Stimulated activated CD8-positive, alpha-beta memory T cell treated with anti-CD3 and anti-CD28 coated beads, Interleukin-15, amount 100 ng/mL, for 4 hours (primary cell): ENCODE measurements at places on chromosomes 7 and 10.

DNA sequence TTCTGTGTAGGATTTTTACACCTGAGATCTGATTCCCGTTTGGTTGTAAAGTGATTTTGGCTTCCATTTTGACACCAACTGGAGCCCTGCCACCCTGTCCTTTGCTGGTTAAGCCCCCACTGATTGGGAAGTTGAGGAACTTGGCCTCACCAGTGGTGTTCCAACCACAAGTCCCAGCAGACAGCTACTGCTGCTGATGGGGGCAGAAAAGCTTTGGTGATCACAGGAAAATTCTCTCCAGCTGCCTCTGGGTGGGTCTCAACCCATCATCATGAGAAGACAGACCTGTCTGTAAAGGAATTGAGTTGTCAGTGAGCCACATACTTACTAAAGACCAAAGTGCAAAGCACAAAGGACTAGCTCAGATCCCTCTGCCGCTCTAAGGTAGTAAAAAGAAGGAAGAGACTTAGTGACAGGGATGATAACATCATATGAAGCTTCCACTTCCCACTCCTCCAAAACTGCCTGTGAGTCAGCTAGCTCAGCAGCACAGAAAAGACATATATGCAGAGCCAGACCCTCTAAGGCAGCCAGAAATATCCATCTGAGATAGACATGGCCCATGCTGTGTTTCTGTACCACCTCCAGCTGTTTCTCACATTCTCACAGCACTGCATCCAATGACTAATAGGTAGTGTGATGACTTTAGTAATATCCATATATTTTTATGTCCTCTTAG, 22.4 kb upstream of the LRRC17 start:
- DNase-seq = no peak

GRCh38 chr7:26398756-26399509, 107.3 kb downstream of the SNX10 start:
- DNase-seq = no peak

DNA sequence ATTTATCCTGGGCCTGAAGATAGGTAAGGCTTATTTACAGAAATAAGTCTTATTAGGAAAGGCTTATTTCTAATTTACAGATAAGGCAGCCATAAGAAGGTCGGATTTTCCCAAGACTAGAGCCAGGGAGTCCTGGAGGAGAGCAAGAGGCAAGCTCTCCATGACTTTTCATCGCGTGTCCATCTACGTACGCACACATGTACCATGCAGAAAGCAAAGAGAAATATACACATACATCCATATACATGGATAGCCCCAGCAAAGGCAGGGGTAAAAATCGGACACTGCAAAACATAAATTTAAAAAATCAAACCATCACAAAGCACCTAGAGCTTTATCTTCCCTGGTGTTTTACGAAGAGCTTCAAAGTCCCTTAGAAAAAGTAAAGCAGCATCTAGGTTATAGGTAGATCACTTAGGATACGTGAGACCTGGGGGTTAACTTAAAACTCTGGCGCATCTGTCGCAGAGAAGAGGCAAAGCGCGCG, 25.8 kb upstream of the ZRANB1 start:
- no peak for DNase-seq

DNA sequence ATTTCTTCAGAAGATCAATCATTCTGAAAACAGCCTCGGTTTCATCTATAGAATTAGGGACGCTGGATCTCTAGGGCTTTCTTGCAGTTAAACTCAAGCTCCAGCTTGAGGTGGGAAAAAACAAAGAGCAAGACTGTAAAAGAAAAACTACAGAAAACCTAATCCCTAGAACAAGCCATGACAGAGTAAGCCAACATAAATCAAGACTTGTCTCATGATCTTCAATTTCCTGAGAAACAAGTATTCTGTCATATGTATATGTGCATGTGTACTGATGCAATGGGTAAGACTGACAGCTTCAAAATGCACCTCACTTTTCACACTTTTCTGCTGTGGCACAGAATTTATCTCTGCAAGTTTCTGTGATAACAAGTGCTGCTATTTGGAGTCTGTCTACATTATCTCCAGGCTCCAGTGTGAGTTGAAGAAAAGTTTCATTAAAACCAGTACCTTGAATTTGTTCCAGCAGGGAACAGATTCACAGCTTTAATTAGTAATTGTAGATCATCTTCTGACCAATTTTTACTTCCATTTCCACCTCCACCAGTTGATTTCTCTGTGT, 19.2 kb downstream of the PMPCB start:
- DNase-seq = no peak

- DNase-seq = peak; percentile 16
Observed at GRCh38 chr7:117110480-117111315, 157.4 kb downstream of the ST7 start.
